ENCODE measurements at places on chromosomes 1 and 21.

GRCh38 chr1:78437941-78438340, 52.8 kb upstream of the PTGFR start:
- DNase-seq, result no peak

DNA sequence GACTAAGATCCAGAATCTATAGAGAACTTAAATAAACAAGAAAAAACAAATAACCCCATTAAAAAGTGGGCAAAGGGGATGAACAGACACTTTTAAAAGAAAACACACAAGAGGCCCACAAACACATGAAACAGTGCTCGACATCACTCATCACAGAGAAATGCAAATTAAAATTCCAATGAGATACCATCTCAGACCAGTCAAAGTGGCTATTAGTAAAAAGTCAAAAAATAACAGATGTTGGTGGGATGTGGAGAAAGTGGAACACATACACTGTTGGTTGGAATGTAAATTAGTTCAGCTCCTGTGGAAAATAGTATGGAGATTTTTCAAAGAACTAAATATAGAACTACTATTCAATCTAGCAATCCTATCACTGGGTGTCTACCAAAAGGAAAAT, 143.1 kb downstream of the IFI44 start:
- DNase-seq, result no peak

DNA sequence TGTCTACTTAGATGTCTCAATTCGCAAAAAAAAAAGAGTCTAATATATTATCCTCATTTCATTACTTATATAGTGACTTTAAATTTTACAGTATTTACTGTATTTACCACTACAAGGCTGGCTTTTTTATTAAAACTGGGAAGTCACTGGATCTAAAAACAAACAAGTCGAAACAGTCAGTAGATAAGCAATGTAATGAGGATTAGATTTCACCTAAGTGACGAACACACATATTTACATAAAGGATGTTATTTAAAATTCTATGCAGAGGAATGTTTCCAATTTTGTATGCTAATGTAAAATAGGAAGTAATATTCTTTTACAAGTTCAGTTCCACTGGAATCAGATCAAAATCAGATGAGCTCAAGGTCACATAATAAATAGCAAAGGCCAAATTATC, 28.3 kb downstream of the TTC13 start:
- DNase-seq, result no peak

GRCh38 chr1:80924290-80924689, 876.4 kb upstream of the ADGRL2 start:
- DNase-seq, result no peak

GRCh38 chr21:41653243-41653953, 113.5 kb downstream of the RIPK4 start:
- DNase-seq, result no peak

DNA sequence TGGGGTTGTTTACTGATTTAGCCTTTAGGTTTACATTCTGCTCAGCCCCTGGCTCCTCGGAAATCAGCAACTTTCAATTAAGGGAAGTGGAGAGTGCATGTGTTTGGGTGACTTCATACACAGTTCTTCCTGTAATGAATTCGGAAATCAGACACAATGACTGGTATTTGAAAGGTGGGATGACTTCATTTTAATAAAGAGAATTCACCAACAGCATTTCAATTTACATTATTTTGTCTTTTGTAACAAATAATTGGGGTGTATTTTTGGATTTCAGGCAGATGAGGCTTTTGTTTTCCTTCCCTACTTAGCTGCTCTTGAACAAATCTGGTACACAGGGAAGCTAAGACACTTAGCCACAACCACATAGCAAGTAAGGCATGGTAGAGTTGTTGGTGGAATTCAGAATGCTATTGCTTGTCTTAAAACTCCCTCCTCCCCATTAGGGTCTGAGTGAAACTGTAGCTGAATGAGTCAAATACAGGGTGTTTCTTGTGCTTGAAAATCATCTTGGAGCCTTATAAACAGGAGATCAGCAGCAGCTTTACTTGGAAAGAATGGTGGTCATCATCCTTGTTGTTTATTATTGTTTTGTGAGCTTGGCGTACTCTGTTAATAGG, 917 bp downstream of the STX12 start:
- DNase-seq, result no peak

GRCh38 chr1:93506126-93506525, 58.2 kb downstream of the FNBP1L start:
- DNase-seq, result no peak

DNA sequence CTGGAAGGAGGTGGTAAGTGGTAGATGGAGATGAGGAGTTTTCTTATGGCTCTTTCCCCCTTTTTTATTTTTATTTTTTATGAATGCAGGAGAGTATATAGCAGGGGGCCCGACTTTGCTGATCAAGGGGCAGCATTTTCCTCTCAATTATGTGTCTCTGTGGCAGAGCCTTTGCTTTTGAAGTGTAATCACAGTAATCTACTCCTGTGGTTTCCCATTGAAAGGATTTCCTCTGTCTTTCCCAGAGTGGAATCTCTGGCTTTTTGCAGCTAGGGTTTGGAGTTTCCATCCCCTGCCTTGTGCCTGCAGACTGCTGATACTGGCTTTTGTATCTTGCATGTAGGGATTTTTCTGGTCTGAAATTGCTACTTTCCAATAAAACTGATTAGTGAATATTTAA, 29.1 kb downstream of the ARID1A start:
- no peak for DNase-seq

GRCh38 chr1:202584707-202585589, 125.3 kb downstream of the SYT2 start:
- DNase-seq, result no peak

- no peak for DNase-seq
Observed at GRCh38 chr1:89833183-89834082, 12.6 kb downstream of the LRRC8D start.

GRCh38 chr1:29876902-29877301, 640.6 kb downstream of the PTPRU start:
- no peak for DNase-seq

DNA sequence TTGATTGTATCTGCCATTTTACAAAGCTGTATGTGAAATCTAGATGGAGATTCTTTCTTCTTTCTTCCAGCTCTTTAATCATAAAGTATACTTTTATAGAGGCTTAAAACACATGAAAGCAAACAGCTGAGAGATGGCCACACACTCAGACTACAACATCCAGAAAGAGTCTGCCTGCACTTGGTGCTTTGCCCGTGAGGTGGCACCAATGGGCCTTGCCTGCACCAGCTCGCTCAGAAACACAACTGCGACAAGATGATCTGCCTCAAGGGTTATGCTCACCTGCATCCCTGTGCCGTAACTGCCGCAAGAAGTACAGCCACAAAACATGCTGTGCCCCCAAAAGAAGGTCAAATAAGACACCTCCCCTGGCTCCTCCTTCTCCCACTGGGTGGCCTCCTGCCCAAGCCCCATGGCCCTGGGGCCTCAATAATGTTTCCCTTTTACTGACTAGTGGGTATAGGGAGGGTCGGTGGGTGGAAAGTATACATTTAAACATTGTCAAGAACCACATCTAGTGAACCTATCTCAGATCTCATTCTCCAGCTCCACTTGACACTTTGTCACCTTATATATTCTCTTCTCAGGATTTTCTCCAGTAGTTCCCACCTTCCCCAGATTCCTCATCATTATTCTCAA, 66.7 kb upstream of the ANGPTL3 start:
- no peak for DNase-seq

GRCh38 chr1:108962681-108963051, 618 bp downstream of the CLCC1 start:
- DNase-seq, result no peak

DNA sequence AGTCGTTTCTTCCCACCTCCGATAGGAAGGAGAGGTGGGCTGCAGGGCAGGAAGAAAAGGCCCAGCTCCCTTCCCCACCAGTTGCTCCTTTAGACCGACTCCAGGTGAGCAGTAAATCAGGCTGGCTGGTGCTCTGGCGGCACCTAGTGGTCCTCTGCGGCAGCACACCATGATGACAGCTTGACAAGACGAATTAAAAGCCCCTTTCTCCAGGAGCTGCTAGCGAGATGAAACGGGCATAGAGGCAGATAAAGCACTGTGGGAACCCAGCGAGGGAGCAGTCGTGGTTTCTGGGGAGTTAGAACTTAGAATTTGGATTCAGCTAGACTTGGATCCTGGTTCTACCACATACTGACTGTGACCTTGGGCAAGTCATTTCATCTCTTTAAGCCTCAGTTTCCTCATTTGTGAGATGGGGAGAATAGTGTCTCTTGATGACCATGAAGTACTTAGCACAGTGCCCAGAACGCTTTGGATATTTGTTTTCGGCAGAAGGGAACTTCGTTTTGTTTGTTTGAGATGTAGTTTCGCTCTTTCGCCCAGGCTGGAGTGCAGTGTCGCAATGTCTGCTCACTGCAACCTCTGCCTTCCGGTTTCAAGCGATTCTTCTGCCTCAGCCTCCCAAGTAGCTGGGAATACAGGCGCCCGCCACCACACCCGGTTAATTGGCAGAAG, 21.8 kb upstream of the COL9A2 start:
- no peak for DNase-seq

DNA sequence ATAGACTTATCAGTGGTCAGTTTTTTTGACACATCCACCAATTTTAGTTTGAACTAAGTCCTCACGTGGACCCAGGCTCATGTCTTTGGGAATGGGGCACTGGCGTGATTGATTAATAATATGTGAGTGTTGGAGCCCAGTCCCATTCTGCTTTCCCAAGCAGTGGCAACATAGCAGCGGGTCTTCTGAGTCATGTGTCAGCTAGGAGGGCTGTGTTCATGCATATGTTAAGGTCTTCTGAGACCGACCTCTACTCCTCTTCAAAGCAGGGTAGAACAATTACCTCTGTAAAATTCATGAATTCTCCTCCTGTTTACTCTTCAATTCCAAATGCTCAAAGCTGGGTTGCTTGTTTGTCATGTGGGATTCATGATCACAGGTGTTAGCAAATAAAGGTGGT, 291.3 kb downstream of the CAMTA1 start:
- no peak for DNase-seq

GRCh38 chr1:34002810-34003209, 138.9 kb downstream of the HMGB4 start:
- no peak for DNase-seq

- no peak for DNase-seq
Observed at GRCh38 chr1:95730986-95731385, 497.0 kb downstream of the RWDD3 start.

DNA sequence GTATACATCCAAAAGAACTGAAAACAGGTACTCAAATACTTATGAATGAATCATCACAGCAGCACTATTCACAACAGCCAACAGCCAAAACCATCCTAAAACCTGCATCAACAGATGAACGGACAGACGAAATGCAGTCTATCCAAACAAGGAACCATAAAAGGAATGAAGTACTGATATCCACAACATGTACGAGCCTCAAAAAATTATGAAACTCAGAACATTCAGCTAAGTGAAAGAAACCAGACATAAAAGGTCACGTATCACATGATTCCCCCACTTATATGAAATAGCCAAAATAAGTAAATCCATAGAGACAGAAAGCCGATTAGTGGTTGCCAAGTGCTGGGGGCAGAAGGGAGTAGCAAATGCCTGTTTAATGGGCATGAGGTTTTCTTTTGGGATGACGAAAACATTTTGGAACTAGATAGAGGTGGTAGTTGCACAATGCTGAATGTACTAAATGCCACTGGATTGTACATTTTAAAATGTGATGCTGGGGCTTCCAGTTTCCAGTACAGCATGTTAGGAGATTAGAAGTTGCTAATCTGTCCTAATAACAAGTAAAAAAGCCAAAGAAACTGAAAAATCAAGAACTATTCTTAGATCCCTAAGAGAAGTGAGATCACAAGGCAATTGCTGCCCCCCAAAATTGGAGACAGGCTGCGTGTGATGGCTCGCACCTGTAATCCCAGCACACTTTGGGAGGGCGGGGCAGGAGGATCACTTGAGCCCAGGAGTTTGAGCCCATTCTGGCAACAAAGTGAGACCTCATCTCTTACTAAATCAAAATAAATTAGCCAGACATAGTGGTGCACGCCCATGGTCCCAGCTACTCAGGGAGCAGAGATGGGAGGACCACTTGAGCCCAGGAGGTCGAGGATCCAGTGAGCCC, 25.3 kb downstream of the CLSTN1 start:
- DNase-seq, result no peak

DNA sequence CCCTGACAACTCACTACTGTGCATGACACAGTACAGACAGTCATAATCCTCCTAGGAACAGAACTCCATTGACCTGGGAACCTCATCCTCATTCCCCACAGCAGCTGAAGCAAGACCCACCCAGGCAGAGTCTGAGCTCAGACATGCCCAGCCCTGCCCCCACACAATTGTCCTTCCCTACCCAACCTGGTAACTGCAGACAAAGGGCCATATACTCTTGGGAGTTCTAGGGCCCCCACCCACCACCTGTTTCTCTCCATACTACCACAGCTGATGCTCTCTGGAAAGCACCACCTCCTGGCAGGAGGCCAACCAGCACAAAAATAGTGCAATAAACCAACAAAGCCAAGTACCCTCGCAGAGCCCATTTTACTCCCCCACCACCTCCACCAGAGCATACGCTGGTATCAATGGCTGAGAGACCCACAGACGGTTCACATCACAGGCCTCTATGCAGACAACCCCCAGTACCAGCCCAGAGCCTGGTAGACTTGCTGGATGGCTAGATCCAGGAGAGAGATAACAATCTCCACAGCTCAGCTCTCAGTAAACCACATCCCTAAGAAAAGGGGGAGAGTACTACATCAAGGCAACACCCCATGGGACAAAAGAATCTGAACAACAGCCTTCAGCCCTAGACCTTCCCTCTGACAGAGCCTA, 159.7 kb upstream of the CXADR start:
- DNase-seq, result no peak

GRCh38 chr1:245715970-245716369, 561.2 kb downstream of the KIF26B start:
- no peak for DNase-seq

- DNase-seq, result no peak
Observed at GRCh38 chr1:42403880-42404400, 23.3 kb downstream of the RIMKLA start.

DNA sequence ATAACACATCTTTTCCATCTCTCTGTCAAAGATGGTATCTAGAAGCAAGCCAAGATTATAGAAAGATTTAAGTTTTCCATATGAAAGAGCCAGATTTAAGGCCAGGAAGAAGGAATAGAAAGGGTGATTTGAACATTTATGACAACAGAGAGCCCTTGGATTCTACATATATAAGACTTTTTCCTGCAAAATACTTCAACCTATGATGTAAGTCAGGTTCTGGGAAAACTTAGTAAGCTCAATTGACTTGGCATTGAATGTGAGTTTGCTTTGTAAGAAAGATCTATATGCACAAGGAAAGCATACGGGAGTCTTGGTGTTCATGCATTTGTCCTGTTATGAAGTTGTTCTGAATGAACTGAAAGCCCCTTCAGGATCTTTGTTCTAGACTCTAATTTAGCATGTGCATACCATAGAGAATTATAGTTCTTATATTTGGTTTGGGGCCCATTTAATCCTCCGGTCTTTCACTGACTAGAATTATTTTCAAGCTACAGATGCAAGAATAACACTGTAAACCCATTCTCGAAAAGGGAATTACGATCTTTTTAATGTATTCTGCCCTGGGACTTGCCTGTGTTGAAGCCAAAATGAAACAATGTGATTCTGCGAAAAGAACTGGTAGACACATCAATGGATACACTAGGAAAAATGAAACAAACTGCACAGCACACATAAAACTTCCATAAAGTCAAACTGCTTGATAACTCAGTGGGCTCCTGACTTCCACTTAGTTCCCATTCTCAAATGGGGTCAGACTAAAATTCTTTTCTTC, 152.8 kb downstream of the DISP1 start:
- DNase-seq, result no peak

- DNase-seq, result no peak
Observed at GRCh38 chr1:91872559-91873081, 13.3 kb downstream of the TGFBR3 start.

- no peak for DNase-seq
Observed at GRCh38 chr1:158017800-158018595, 24.6 kb downstream of the KIRREL1 start.

GRCh38 chr1:190739926-190740325, 262.3 kb upstream of the BRINP3 start:
- no peak for DNase-seq

Data from vagina (tissue), 2 donors.